Thyroid gland (tissue), 4 donors: ENCODE measurements at places on chromosomes 7 and 10. TPM values are rescaled to one million over a fixed set of nuclear protein-coding genes. Genes with fewer than 3 reads are reported as not detected.

- H3K4me3 ChIP-seq: no peak within 1 kb of the TSS
- peak within 1 kb of the TSS; percentile 80 for H3K27ac ChIP-seq
- DNase-seq: peak; percentile 71
- no peaks in the 10 kb centered on the region for H3K27me3 ChIP-seq
- H3K36me3 ChIP-seq: no peaks in the 10 kb centered on the region
- peaks cover 6% of the 10 kb centered on the region for H3K4me1 ChIP-seq
Measured at GRCh38 chr7:141702047-141702567, at the start of gene DENND11. Gene DENND11 (minus strand): TSS chr7:141702166. CDS start chr7:141702153, 13 bp downstream.

DNA sequence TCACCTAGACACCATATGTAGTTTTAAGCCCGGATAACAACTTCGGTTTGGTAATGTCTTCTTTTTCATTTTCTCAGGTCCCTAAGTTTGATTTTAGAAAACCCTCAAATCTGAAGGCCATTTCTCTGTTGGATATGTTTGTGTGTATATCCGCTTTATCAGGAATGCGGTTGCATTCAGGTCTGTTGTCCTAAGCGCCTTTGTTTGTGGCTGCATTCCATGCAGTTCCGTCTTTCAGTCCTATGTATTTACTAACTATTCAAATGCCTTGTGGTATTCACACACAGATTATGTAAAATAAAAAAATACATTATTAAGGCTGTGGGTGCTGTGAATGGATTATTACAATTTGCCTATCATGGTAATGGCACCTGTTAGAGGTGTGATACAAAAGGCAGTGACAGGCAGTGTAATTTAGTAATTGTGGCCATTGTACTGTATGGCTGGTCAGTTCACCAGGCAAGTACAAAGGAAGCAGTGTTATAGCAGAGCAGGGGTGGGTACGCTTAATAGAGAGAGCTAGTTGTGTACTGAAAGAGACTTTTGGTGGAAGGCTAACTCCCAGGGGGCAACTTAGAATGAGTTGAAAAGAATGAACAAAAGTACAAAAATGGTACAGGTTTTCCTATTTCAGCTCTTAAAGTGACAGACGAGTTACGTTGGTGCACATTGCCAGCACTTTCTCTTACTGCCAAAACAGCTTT, 136.4 kb downstream of the VTI1A start:
- no peak overlapping the region for H3K27ac ChIP-seq
- H3K27me3 ChIP-seq: no peaks in the 10 kb centered on the region

DNA sequence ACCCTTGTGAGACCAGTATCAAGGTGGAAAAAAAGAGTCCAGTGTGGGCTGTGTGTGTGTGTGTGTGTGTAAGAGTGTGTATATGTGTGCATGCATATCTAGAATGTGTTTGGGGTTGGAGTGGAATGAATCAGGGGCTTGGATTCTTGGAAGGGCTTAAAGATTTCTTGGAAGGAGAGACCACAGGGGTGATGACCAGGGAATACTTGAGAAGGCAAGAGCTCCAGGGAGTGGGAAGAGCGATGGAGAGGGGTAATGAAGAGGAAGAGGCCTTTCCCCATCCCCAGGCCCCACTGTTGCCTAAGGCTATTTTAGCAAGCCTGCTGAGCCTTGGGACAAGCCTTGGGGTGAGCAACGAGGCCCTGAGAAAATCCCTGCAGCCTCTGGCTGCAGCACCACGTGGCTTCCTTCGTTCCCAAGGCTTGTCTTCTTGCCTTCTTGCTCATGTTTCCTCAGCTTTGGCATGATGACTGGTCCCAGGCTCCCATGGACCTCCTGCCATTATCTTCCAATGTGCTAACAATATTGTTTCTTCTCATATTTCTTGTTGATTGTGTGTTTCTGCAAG, 663.4 kb downstream of the INHBA start:
- no peaks in the 10 kb centered on the region for H3K4me1 ChIP-seq
- H3K27me3 ChIP-seq: no peaks in the 10 kb centered on the region
- no peak overlapping the region for H3K4me3 ChIP-seq
- no peaks in the 10 kb centered on the region for H3K36me3 ChIP-seq

GRCh38 chr7:35762781-35763180, 38.1 kb upstream of the SEPTIN7 start:
- no peaks in the 10 kb centered on the region for H3K36me3 ChIP-seq
- peaks cover 12% of the 10 kb centered on the region for H3K4me1 ChIP-seq
- H3K27me3 ChIP-seq: no peaks in the 10 kb centered on the region
- no peak for DNase-seq
- H3K4me3 ChIP-seq: no peak overlapping the region
- H3K27ac ChIP-seq: no peak overlapping the region

DNA sequence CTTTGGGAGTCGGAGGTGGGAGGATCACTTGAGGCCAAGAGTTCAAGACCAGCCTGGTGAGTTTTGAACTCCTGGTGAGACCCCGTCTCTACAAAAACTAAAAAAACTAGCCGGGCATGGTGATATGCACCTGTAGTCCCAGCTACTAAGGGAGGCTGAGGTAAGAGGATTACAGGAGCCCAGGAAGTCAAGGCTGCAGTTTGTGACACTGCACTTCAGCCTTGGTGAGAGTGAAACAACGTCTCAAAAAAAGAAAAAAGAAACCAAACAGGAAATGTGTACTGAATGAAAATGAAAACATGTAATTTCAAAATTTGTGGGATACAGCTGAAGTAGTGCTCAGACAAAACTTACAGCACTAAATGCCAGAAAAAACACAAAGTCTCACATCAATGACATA, 7.6 kb downstream of the ARHGAP12 start:
- H3K4me3 ChIP-seq: no peak overlapping the region
- H3K36me3 ChIP-seq: no peaks in the 10 kb centered on the region
- H3K27ac ChIP-seq: no peak overlapping the region
- no peaks in the 10 kb centered on the region for H3K4me1 ChIP-seq
- no peak for DNase-seq

- no peak overlapping the region for H3K4me3 ChIP-seq
- H3K4me1 ChIP-seq: no peaks in the 10 kb centered on the region
- H3K27me3 ChIP-seq: no peaks in the 10 kb centered on the region
- H3K27ac ChIP-seq: no peak overlapping the region
- no peaks in the 10 kb centered on the region for H3K36me3 ChIP-seq
Measured at GRCh38 chr7:126668367-126668752, 584.4 kb downstream of the GRM8 start.

DNA sequence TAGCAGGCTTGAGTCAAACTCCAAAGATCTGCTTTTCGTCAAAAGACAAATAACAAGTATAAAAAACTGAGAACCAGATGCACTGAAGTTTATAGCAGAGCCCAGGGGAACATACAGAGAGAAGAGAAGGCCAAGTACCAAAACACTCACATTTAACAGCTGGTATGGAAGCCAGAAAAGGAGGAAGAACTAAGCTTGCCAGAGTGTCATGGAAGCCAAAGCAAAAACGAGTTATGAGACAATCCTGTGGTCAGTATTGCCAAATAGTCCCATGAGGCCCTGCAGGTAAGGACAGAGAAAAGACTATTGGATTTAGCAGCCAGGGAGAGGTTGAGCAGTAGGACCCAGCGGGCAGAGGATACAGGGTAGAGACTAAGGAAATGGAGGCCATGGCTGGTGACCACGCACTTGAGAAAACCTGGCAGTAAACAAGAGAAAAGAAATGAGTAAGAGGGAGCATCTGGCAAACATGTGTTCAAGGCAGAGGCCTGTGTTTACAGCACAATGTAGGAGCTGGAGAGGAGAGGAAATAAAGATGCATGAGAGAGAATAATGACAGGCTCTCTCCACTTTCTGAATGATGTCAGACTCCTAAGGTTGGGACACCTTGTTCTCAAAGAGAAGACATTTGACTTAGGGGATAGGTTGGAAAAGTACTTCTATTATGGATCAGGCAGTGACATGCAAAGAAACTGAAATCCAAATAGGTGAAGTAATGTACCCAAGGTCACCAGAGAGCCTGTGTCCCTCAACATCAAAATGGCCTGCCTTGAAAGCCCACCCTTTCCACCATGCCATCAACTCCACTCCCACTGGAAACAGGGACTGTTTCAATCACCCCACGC, 9.1 kb downstream of the CREB3L2 start:
- peak overlapping the region; percentile 91 for H3K27ac ChIP-seq
- peak; percentile 38 for DNase-seq
- no peaks in the 10 kb centered on the region for H3K27me3 ChIP-seq
- H3K4me3 ChIP-seq: no peak overlapping the region
- peaks cover 94% of the 10 kb centered on the region for H3K4me1 ChIP-seq

- H3K36me3 ChIP-seq: no peaks in the 10 kb centered on the region
- H3K4me1 ChIP-seq: no peaks in the 10 kb centered on the region
- H3K4me3 ChIP-seq: no peak overlapping the region
- no peaks in the 10 kb centered on the region for H3K27me3 ChIP-seq
- no peak for DNase-seq
Measured at GRCh38 chr10:93807371-93807770, 49.6 kb downstream of the LGI1 start.

- H3K4me3 ChIP-seq: no peak overlapping the region
- no peak for DNase-seq
- no peak overlapping the region for H3K27ac ChIP-seq
Measured at GRCh38 chr7:156773966-156774365, 119.0 kb downstream of the LMBR1 start.

Gene DUS4L
- total RNA-seq: 16.0 TPM

Gene NDUFB2
- 453 TPM for total RNA-seq
